OCI-LY7 (cell line): ENCODE measurements at places on chromosomes 6 and 20.

DNA sequence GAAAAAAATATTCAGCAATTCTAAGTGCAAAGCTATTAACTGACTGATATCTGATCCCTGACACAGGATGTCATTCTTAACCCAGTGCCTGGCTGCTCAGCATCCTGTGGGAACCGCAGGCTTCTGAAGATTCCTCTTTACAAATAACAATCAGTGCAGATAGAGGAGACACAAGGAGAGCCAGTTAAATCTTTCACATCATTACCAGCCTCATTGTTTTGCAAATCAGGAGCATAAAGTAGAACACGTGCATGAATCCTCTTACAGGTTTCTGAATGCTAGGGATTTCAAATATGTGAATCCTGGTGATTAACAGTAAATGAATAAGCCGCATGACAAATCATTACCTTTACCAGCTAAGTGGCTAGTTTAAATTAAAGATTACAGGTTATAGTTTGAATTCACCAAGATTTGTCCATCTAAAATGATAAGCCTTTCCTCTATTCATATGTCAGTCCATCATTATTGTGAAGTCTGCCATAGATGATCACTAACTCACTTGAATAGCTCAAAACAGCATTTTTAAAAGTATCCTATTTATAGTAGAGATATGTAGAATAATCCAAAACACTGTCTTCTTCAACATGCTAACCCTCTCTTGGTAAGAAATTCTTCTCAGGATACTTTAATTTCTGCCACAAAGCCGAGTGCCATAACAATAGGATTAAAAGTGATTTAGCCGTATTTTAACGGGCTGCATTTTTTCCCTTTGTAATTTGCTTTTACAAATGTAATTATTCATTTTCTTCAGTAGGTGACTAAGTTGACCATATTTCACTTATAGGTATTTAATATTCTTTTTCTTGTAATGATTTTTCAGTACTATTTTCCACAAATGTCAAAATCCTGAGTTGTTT, 367.3 kb upstream of the EPHA7 start:
- no peak for DNase-seq

GRCh38 chr20:16848061-16848460, 99.9 kb downstream of the OTOR start:
- DNase-seq = no peak

DNA sequence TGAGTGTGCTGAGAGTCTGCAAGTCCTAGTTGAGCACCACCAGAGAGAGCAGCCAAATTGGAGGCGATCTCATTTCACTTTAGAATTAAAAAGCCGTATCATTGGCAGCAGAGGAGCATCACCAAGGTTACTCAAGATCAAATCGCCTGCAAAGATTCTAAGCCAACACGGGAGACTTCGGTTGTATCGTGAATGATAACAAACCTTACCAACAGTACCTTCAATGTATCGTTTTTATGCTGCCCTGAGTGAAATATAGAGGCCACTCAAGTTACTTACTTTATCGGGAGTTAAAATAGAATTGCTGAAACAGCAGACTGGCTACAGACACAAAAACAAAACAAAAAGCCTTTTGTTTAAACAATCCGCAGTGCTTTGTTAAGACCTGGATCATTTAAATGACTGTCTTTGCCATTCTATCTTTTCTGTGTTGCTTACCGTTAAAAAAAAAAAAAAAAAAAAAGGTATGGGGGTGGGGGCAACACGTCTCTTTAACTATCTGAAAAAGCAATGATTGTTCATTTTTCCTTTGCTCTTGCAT, 14.2 kb downstream of the NHSL1 start:
- DNase-seq = no peak

GRCh38 chr6:166418691-166419143, 36.0 kb upstream of the MPC1 start:
- no peak for DNase-seq

DNA sequence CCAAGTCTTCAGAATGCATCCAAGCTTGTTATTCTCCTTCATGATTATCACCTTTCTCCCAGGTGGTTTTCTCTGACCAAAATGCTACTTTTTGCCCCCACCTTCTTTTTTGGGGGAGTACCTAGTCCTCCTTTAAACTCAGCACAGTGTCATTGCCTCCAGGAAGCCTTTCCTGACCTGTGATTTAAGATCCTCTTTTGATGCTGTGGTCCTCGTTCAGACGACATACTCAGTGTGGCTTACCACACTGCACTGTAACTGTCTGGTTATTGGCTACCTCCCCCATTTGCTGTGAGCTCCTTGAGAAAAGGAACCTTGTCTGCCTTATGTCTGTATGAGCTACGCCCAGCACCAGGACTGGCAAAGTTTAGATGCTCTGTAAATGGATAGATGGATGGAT, 14.6 kb downstream of the SAYSD1 start:
- DNase-seq = no peak

GRCh38 chr6:169162249-169162648, 91.4 kb downstream of the THBS2 start:
- DNase-seq = no peak

DNA sequence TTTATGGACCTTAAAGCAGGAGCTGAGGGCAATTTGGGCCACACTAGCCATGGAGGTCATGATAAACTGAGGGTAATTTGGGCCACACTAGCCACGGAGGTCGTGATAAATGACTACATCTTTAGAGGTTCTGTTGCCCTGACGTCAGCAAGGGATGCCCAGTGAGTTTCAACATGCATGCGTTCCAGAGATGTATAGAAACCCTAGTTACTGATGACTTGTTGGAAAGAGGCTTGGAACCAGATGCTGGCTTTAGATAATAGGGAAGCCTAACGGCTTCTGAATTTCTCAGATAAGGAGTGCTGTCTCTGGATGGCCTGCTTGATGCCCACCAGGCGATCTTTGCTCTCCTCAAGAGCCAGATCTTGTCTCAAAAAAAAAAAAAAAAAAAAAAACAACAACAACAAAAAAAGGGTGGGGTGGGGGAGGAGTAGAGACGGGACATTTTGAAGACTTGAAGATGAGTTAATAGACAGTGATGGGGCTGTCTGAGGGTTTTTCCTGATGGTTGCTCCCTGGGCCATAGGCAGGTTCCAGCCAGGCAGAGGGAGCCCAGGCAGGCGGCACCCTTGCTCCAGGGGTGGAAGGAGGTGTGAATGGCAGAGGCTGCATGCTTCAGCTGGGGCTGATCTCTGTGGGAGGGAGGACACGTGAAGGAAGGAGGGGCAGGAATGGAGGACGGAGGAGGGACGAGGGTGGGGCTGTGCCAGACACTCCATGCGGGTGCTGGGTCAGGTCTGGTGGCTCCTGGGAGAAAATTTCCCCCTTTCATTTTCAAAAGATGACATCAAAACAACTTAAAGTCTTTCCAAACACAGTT, 27.0 kb upstream of the FRMD1 start:
- DNase-seq = no peak

DNA sequence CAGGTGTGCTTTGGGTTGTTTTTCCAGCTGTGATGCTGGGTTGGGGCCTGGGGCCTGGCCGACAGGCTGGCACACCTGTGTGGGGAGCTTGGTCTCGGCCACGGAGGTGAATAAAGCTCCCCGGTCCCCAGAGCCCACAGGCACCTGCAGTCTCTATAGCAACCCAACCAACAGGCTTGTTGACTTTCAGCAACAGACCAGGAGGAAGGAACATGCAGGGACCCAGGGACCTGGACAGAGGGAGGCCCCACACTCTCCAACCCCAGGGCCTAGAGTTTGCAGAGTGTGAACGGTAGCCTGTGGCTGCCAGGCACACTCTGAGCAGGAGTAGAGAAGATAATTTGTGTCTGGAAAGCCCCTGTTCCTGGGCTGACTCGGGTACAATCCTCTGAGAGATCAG, 14.6 kb upstream of the SYNJ2 start:
- no peak for DNase-seq

- DNase-seq = no peak
These were observed 165.8 kb upstream of the CITED2 start for GRCh38 chr6:139540276-139540675.
